ENCODE measurements at places on chromosomes 11 and 22. TPM values are rescaled to one million over a fixed set of nuclear protein-coding genes. Genes with fewer than 3 reads are reported as not detected.

The OR51B5 gene
- total RNA-seq = 0.28 TPM

The SCGB1C1 gene
- not detected for total RNA-seq

The LMNTD2 gene
- total RNA-seq = 0.85 TPM

The NPTXR gene
- total RNA-seq = 2.5 TPM

The TEX12 gene
- not detected for total RNA-seq

The SPDYC gene
- not detected for total RNA-seq

The SLC37A2 gene
- 0.56 TPM for total RNA-seq

The POU2AF2 gene
- not detected for total RNA-seq

The UBQLNL gene
- total RNA-seq = not detected

The ST13 gene
- total RNA-seq = 256 TPM

The DGCR6 gene
- 0.19 TPM for total RNA-seq

The ENDOD1 gene
- 123 TPM for total RNA-seq

The OVOL1 gene
- total RNA-seq = under 0.01 TPM

The C11orf16 gene
- total RNA-seq = not detected

The TMEM80 gene
- total RNA-seq = 6.8 TPM

The RFPL3 gene
- total RNA-seq = not detected

The SPON1 gene
- total RNA-seq = 0.85 TPM
